ENCODE measurements at places on chromosomes 5 and 9.

GRCh38 chr9:3648722-3649246 is 123.0 kb upstream of the RFX3 start:
- DNase-seq: no peak

DNA sequence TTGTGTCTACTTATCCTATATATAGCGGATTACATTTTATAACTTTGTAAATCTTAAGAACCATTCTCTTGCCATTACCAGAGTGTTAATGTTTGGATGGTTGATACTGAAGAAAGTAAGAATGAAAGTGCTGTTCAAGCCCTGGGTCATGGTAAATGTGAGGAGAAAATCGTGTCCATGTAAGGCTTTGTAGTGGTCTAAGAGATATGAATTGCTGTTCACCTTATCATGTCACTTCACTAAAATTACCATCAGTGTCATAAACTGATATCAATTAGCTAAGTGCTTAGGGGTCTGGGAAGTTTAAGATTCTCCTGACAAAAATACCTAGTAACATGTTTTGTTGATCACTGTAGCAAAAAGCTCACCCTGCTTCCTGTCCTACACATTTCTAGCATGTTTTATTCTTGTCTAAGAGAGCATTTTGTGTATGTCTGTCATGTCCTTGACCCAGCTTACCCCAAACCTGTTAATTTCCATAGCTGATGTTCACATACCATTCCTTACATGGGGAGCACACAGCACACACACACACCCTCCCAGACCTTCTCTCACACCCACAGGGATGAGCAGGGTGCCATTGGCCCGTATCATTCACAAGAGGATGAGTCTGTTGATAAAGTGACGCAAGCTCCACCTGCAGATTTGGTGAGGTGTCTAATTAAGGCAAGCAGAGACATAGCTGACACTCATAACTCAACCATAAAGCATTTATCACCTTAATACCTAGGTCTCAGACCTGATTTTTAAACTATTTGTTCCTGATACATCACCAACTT is 125.1 kb upstream of the PAM start:
- DNase-seq: no peak

- DNase-seq: no peak
Measured at GRCh38 chr5:9512457-9512856, 33.4 kb downstream of the SEMA5A start.

GRCh38 chr5:66747607-66748006 is 151.4 kb downstream of the MAST4 start:
- DNase-seq: no peak
